MCF 10A (cell line): ENCODE measurements at places on chromosomes 7 and 10. TPM values are rescaled to one million over a fixed set of nuclear protein-coding genes. Genes with fewer than 3 reads are reported as not detected.

GRCh38 chr10:20970708-20971107 lies 73.6 kb upstream of the NEBL start:
- no peaks in the 10 kb centered on the region for H3K4me1 ChIP-seq
- H3K36me3 ChIP-seq, result peaks cover 5% of the 10 kb centered on the region
- no peaks in the 10 kb centered on the region for H3K27me3 ChIP-seq
- H3K27ac ChIP-seq, result no peak overlapping the region
- DNase-seq, result no peak
- H3K4me3 ChIP-seq, result no peak overlapping the region

DNA sequence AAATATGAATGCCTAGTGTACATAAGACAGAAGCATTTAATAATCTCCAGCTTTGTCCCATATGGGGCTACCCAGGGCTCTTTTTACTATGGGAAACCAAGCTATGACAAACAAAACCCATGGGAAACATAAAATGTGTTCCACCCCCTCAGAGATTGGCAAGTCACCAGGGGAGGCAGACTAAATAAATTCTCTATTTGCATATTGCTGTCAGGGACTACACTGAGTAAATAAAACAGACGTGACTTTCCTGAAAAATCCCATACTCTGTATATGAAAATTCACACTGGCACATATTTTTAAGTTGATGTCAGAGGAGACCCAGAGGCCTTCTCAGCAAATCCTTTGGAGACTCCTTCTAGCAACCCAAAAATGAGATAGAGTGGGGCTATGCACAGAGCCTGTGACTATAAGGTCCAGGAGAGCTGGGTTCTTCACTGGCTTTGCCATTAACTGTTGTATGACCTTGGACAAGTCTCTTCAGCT lies 44.0 kb upstream of the HPSE2 start:
- H3K27ac ChIP-seq, result no peak overlapping the region
- peaks cover 12% of the 10 kb centered on the region for H3K27me3 ChIP-seq
- H3K4me3 ChIP-seq, result no peak overlapping the region
- H3K4me1 ChIP-seq, result no peaks in the 10 kb centered on the region
- H3K36me3 ChIP-seq, result no peaks in the 10 kb centered on the region
- peak; percentile 33 for DNase-seq

- no peak overlapping the region for H3K4me3 ChIP-seq
- H3K36me3 ChIP-seq, result no peaks in the 10 kb centered on the region
- H3K27ac ChIP-seq, result no peak overlapping the region
- no peak for DNase-seq
- H3K27me3 ChIP-seq, result no peaks in the 10 kb centered on the region
Measured at GRCh38 chr10:121411004-121411403, 187.2 kb downstream of the FGFR2 start.

- H3K4me3 ChIP-seq, result no peak overlapping the region
- H3K27ac ChIP-seq, result no peak overlapping the region
- peaks cover 10% of the 10 kb centered on the region for H3K4me1 ChIP-seq
Measured at GRCh38 chr7:121322460-121322859, 6.3 kb upstream of the WNT16 start.

DNA sequence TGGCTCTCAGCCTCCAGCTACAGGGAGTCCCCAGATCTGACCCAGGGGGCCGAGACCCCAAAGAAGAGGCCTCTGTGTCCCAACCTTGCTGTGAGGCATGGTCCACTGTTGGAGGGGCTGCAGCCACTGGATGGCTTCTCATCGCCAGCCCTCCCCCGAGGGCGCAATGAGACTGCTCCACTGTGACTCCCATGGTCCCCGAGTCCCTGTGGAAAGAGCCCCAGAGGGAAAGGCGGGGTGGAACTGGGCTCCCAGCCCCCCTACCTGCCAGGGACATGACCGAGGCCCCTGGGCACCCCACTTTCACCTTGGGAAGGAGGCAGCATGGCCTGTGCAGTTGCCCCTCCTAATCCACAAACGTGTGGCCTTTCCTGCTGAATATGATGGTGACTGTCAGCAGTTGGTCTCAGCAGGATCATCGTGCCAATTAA lies 33.5 kb upstream of the RET start:
- no peaks in the 10 kb centered on the region for H3K27me3 ChIP-seq
- no peak for DNase-seq
- no peak overlapping the region for H3K4me3 ChIP-seq
- no peaks in the 10 kb centered on the region for H3K36me3 ChIP-seq
- H3K4me1 ChIP-seq, result no peaks in the 10 kb centered on the region

DNA sequence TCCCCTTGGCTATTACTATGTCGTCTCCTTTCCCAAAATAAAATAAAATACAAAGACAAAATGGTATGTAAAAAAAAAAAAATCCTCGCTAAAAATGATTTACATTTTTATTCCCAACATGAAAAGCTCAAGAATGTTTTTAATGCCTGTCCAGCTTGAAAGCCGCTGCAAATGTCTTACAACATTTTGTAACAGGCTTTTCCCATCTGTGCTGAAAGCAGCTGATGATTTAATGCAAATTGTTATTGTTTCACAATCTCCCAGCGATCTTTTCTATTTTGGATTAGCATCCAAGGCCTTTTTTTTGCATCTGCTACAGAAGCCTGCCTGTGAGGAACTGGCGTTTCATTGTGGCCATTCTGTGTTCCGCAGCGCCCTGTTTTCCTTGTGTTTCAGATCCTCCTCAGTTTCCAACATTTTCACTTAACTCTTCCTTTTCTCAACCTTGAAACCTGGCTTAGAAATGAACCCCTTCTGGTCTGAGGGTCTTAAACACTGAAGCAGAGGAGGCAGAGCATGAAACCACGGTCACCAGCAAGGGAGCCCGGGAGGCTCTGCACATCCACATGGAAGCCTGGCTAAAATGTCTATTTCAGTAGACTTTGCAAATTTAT lies 712.1 kb downstream of the PARD3 start:
- H3K4me1 ChIP-seq, result no peaks in the 10 kb centered on the region
- no peak overlapping the region for H3K27ac ChIP-seq
- DNase-seq, result peak; percentile 14

DNA sequence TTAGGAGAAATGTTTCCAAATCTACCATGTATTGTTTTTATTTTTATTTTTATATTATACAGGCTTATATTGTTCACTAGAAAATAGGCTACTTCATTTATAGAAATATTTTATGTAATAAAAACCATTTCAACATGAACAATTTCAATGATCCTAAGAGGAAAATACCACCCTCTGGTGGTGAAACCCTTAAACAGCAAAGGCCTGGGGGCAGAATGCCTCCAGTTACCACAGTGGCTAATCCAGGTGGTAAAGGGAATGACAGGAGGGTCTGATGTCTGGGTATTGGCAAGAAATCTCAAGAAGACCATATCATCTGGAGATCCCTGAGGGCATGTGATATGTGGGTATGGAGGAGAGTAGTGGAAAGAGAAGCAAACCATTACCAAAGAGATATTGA lies 19.3 kb downstream of the MACC1 start:
- DNase-seq, result peak; percentile 12
- no peak overlapping the region for H3K4me3 ChIP-seq
- peaks cover 9% of the 10 kb centered on the region for H3K4me1 ChIP-seq
- H3K27ac ChIP-seq, result peak overlapping the region; percentile 13
- no peaks in the 10 kb centered on the region for H3K27me3 ChIP-seq

GRCh38 chr10:103559776-103560175 lies 66.3 kb downstream of the NEURL1 start:
- H3K4me3 ChIP-seq, result no peak overlapping the region
- H3K36me3 ChIP-seq, result no peaks in the 10 kb centered on the region
- no peak for DNase-seq
- peaks cover 2% of the 10 kb centered on the region for H3K4me1 ChIP-seq
- H3K27me3 ChIP-seq, result peaks cover 11% of the 10 kb centered on the region
- H3K27ac ChIP-seq, result no peak overlapping the region

RPEL1 gene
- not detected in 2 replicates for total RNA-seq

CCL24 gene
- not detected in 2 replicates for total RNA-seq

GNG11 gene
- total RNA-seq, result 3.9 and 4.6 TPM in 2 replicates

PRPS1L1 gene
- not detected in 2 replicates for total RNA-seq

ZNF727 gene
- not detected in 2 replicates for total RNA-seq

COL28A1 gene
- 0.29 and 0.96 TPM in 2 replicates for total RNA-seq

TRIM73 gene
- total RNA-seq, result 1.8 and 3.7 TPM in 2 replicates

SPDYE16 gene
- total RNA-seq, result 0.29 TPM in 1 of 2 replicates, not detected in the other

OR2A7 gene
- 10.0 and 13.6 TPM in 2 replicates for total RNA-seq

MCM10 gene
- 3.5 and 6.0 TPM in 2 replicates for total RNA-seq

LRIT2 gene
- total RNA-seq, result not detected in 2 replicates

CFAP69 gene
- total RNA-seq, result 2.9 and 3.7 TPM in 2 replicates

RBP3 gene
- total RNA-seq, result not detected in 2 replicates
